ENCODE measurements at places on chromosomes 7 and 10.
A peak's percentile ranks its signal among the peaks of the same experiment; 100 is the strongest.

DNA sequence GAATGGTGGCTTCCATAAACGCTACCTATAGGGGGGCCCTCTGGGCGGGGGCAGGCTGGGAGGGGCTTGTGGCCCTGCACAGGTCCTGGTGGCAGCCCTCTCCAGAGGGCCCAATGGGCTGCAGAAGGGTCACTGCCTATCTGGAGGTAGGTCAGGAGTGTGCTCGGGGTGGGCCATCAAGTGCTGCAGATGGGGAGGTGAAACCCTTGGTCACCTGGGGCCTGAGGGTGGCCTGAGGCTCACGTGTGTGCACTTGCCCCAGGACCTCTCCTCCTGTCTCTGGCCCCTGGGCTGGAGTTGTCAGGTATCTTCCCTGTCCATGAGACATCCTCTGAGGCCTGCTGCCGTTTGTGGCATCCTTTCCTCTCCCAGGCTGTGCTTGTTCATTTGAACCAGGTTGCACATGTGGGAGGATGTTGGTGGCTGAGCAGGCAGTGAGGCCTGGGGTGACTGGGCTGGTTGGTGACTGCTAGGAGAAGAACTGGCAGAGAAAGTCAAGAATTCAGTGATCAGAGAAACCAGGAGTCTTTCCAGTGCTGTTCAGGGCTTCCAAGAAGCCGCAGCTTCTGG lies 21.1 kb upstream of the SH2D4B start:
- no peaks in the 10 kb centered on the region for H3K27me3 ChIP-seq
- peaks cover 24% of the 10 kb centered on the region for H3K4me1 ChIP-seq
- peaks cover 96% of the 10 kb centered on the region for H3K36me3 ChIP-seq
- H3K4me3 ChIP-seq, result no peak overlapping the region
- H3K27ac ChIP-seq, result peak overlapping the region; percentile 85
- no peak for DNase-seq

DNA sequence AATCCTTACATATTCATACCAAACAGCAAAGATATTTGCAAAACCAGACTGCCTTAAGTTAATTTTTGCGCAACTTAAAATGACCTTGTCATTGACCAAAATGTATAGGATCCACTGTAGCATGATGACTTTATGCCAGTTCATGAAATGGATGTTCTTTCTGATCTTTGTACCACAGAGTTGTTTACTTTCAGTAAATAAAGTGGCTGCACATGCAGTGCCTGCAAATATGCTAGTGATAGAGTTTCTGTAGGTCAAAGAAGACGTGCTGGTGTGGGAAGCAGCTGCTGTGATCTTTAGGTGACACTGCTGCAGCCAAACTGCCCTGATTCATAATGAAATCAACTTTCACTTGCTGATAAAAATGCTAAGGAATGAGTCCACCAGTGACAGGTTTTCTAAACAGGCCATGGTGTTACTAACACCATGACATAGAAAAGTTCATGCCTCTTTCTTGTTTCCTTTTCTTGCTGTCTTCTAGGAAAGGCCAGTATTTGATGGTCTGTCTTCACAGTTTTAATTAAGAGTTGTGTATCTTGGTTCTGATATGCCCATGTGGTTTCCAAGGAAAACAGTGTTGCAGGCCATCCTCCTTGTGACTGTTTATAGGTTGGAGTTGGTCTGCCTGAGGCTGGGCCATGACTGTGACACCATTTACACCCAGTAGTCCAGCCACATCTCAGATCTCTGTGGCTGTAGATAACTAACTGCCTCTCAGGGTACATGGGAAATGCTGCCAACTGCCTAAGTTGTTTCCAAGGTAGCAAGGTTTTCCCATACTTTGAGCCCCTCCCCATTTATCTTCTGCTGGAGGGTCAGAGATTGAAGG lies 62.5 kb downstream of the INSYN2A start:
- H3K27me3 ChIP-seq, result no peaks in the 10 kb centered on the region
- no peaks in the 10 kb centered on the region for H3K36me3 ChIP-seq
- DNase-seq, result no peak
- H3K4me1 ChIP-seq, result no peaks in the 10 kb centered on the region
- no peak overlapping the region for H3K4me3 ChIP-seq

DNA sequence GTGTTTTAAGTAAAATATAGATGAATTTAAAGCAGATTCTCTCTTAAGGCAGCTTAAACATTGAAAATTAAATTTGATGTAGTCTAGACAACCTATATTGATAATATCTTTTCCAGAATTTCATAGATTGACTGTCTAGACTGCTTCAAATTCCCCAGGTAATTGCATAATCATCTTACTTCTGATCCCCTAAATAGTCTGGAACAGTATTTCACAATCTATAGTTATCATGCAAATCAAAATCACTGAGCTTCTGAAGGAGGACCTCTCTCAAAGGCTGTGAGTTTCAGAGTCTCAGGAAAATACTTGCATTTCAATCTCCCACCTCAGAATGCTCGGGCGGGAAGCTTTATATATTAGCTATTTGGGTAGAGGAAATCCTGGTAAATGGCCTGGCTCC lies 87.3 kb downstream of the SEMA3A start:
- no peak for DNase-seq
- no peak overlapping the region for H3K4me3 ChIP-seq
- no peak overlapping the region for H3K27ac ChIP-seq
- no peaks in the 10 kb centered on the region for H3K36me3 ChIP-seq

DNA sequence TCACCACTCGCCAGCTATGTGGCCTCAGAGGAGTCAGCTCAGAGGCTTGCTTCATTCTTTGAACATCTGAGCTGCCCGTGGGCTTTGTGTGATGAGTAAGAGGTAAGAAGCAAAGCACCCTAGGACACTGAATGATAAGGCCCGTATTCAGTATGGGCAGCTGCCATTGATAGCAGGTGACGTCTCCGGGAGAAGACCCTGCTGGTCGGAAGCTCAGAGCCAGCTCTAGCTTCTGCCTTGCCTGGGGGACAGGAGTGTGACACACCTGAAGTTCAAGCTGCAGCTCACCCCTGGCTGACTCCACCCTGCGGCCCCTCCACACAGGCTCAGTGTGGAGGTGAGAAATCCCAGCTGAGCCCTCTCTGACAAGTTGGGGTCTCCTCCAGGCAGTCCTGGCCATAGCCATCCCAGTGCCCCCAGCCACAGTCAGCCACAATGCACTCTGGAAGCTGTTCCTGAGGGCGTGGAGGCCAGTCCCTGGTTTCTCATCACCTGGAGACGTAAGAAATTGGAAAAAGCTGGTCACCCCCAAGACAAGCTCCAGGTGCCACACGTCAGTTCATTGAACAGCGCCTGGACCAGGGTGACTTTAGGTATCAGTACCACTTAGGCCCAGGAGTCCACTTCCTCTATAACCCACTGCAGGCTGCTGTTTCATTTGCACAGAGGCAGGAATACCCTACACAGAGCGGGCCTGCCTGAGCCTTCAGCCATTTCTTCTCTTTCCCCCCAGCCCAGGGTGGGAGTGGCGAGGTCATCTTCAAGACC lies 164.9 kb upstream of the RHEB start:
- no peaks in the 10 kb centered on the region for H3K27me3 ChIP-seq
- no peak overlapping the region for H3K4me3 ChIP-seq
- H3K4me1 ChIP-seq, result peaks cover 13% of the 10 kb centered on the region

GRCh38 chr7:90850066-90850465 lies 253.9 kb downstream of the CDK14 start:
- H3K4me3 ChIP-seq, result no peak overlapping the region
- H3K36me3 ChIP-seq, result no peaks in the 10 kb centered on the region
- H3K27ac ChIP-seq, result no peak overlapping the region

DNA sequence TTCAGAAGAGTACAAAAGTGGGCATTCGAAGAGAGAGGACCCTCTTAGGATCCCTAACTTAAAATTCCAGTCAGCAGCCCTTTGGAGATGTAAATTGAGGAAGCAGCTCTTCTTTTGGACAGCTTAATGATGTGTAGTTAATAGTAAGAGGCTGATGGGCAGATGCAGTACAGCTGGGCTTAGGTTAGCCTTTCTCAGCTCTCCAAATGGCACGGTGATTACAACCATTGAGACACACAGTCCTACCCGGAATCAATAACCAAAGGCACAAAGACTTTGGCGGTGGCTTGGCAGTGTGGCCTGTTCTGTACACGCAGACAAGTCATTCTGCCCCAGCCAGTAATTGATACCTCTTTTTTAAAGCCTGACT lies 26.8 kb downstream of the GAD2 start:
- H3K27ac ChIP-seq, result no peak overlapping the region
- no peaks in the 10 kb centered on the region for H3K4me1 ChIP-seq
- peaks cover 41% of the 10 kb centered on the region for H3K27me3 ChIP-seq

DNA sequence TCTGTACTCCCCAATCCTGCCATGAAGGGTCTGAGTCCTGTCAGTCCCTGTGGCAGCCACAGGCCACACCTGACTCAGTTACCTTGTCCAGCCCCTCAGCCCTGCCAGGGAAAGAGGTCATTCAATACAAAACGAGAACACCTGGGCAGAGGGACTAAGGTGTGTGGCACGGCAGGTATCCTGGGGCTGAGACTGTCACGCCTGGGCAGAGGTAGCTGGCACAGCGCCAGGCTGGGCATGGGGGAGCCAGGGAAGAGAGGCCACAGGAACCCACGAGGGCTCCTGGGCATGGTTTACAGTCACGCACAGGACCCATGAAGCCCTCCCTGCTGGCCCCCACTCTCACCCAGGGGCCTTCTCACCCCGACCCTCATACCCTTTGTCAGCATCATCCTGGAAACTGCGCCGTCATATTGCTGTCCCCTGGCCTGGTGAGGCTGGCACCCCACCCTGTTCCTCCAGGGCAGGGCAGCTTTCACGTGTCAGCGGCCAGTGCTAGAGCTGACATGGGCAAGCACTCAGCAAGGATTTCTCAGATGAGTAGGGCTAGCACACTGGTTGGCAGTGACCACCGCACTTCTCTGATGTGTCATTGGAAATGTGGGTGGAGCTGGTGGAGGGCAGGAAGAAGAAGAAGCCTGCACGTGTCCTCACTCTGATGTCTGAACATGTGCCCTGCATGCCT lies 42.7 kb downstream of the LRRC18 start:
- H3K4me3 ChIP-seq, result no peak overlapping the region
- H3K4me1 ChIP-seq, result no peaks in the 10 kb centered on the region
- DNase-seq, result no peak

GRCh38 chr7:2803755-2804154 lies 40.4 kb downstream of the GNA12 start:
- peaks cover 56% of the 10 kb centered on the region for H3K4me1 ChIP-seq
- H3K27me3 ChIP-seq, result no peaks in the 10 kb centered on the region
- H3K27ac ChIP-seq, result no peak overlapping the region
- no peak for DNase-seq

GRCh38 chr10:97186911-97187310 lies 1.2 kb upstream of the SLIT1 start:
- DNase-seq, result no peak
- peaks cover 8% of the 10 kb centered on the region for H3K4me1 ChIP-seq
- H3K4me3 ChIP-seq, result no peak overlapping the region
- peaks cover 61% of the 10 kb centered on the region for H3K27me3 ChIP-seq
- H3K27ac ChIP-seq, result no peak overlapping the region
- H3K36me3 ChIP-seq, result no peaks in the 10 kb centered on the region

DNA sequence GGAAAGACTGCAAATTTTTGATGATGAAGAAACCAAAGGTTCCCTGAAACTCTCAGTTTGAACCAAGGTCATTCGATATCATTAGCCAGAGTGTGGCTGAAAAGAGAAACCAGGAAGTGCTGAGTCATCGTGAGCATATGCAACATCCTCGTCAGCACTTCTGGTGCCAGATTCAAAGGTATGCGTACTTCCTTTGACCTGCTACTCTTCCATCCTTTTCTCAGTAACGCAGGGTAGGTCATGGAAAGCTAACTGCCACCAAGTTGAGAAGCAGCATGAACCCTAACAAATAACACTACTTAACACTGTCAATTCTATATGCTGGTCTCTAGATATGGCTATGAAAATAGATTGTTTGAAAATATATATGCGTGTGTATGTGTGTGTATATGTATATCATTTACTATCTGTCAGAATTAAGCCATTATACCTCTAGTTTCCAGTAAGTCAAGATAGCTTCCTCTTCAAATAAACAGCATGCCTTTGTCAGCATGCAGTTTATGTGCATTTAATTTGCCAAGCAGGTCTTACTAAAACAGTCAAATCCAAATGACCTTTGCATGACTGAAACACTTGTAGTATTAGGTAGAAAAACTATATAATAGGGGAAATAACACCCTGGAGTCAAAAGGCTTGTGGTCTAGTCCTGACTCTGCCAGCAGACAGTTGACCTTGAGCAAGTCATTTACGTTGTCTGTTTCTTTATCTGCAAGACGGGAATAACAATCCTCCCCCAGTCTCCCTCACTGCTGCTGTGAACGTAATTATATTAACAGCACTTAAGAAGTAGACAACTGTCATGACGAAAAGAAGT lies 26.4 kb downstream of the CDK6 start:
- DNase-seq, result no peak
- peaks cover 90% of the 10 kb centered on the region for H3K4me1 ChIP-seq
- peak overlapping the region; percentile 59 for H3K4me3 ChIP-seq
- H3K27me3 ChIP-seq, result no peaks in the 10 kb centered on the region
- H3K36me3 ChIP-seq, result peaks cover 70% of the 10 kb centered on the region
